ENCODE measurements at places on chromosomes 3 and 15.

DNA sequence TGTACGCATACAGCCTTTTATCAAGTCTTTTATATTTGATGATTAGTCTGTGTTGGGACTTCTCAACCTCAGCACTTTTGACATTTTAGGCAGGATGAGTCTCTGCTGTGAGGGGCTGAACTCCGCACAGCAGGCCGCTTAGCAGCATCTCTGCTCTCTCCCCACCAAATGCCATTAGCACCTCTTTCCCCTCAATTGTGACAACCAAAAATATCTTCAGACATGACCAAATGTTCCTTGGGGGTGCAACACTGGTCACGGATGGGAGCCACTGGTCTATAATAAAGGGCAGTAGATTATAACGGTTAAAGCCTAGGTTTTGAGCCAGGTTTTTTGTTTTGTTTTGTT, 109.7 kb upstream of the LRIG1 start:
- no peak for DNase-seq

DNA sequence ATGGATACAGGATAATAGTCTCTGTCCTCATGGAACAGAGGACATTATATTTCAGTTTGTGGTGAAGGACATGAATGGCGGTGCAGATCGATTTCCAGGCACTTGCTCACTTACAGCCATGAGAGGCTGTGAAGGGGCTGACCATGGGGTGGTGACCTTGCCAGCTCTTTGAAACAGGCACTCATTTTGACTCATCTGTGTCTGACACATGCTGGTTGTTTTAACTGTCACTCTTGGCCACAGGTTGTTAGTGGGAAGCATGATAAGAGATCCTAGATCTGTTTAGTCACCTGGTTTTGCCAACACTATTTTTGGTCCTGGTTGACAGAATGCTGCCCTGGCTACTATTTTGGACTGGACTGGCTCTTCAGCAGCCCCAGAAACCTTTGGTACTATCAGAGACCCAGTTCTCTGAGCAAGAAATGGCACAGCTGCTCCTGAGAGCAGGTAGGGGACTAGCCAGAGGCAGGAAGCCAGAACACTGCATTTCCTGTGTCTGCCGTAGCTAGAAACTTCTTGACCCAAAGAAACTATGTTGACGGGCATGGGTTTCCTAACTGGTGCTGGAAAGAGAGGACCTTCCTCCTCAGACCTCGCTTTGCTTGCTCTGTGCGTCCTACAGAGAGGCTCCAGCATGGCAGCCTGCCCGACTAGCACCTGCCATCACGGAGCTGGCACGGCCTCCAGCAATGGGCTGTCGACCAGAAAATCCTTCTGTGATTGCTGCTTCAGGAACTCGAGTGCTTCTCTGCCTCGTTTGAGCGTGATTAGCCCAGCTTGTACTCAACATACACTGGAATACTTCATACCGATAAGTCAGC, 6.3 kb downstream of the PXYLP1 start:
- DNase-seq: no peak

DNA sequence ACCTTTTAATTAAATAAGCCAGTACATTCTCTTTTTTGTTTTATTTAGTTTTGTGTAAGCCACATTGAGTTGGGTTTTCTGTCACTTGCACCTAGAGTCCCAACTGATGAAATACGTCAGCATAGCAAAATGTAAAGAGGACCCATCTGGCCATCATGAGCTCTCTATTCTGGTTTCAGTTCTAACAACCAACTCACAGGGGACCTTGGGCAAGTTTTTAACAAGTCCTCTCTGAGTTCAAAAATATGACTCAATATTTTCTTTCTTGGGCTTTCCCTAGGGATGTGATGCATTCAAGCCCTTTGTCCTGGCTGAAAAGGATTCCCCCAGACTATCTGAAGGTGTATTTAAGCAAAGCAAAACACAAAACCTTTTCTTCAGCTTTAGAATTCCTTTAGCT, 32.9 kb downstream of the PLCH1 start:
- no peak for DNase-seq

DNA sequence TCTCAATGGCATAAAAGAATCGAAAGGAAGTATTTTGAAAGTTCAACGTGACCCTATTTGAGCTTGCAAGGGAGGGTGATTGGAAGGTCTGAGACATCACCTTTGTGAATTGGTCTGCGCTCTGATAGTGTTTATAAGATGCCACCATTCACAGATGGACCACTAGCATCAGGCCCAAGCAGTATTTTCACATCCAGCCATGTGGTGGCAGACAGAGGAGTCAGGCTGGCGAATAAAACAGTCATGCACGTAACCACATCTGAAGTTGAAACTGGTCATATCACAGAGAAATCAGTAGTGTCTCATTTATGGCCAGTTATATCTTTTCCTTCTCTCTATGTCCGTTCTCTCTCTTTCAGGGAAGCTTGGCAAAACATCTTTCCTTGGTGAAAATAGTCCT, 170.1 kb upstream of the ONECUT1 start:
- no peak for DNase-seq

- no peak for DNase-seq
Measured at GRCh38 chr15:27017168-27017809, 46.3 kb downstream of the GABRG3 start.

DNA sequence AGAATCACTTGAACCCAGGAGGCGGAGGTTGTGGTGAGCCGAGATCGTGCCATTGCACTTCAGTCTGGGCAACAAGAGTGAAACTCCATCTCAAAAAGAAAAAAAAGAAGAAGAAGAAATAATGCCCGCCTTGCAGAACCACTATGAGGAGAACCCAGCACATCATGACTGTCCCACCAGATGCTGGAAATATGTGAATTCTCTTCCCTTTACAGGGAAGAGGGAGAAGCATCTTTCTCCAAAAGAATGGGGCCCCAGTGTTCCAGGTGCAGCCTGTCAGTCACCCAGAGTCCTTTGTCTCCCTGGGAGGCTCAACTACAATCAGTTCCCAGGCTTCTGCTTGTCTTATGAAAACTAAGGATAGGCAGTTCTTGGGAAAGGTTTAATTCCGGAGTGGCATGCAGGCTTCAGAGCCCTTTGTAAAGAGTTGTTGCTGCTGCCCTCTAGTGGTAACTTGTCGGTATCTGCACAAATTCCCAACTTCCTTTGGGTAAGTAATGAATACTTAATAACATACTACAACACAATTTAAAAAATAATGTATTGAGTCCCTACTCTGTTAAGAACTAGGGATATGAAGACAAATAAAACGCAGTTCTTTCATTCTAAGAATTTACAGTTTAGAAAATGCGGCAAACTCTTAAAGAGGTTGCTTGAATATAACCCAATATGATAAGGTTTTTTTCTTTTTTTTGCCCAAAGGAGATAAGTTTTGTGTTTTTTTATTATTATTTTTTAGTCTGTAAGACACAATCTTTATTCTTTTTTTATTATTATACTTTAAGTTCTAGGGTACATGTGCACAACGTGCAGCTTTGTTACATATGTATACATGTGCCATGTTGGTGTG, 18.6 kb upstream of the TICRR start:
- DNase-seq: peak; percentile 5
